ENCODE measurements at places on chromosomes 5 and 9.
A peak's percentile ranks its signal among the peaks of the same experiment; 100 is the strongest.

DNA sequence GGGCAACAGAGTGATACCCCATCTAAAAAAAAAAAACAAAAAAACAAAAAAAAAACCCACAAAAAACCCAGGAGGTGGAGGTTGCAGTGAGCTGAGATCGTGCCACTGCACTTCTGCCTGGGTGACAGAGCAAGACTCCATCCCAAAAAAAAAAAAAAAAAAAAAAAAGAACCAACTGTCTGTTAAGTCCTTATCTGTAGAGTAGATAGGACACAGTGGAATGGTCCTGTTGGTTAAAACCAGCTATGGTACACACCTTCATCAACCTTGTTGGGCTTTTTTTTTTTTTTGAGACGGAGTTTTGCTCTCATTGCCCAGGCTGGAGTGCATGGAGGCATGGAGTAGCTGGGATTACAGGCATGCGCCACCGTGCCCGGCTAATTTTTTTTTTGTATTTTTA, 12.2 kb downstream of the SLC25A25 start:
- no peak for DNase-seq

DNA sequence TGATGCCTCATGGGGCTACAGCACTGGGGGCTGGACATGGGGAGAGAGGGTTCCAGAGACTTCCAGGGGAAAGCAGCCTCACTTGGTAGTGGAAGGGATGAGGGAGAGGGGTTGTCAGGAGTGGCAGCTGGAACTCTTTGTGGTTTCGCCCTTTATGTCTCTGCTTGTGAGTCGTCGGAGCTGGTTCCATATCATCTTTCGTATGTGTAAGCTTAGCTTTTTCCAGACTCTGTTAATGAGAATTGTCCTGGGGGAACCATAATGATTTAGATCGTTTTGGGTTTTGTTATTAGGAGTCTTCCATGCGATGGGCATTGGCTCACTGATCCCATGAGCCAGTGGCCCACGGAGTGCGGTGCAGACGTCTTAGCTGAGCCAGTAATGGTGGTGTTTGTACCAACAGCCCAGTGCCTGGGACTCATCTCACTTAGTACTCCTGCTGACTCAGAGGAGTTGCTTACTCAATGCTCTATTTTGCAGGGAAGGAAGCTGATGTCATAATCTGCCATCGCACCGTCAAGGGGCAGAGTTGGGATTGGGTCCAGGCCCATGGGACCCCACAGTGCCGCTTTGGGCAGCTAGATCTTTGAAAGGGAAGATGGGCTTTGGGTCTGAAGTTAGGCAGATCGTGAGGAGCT, 48.5 kb downstream of the NEK6 start:
- no peak for DNase-seq

DNA sequence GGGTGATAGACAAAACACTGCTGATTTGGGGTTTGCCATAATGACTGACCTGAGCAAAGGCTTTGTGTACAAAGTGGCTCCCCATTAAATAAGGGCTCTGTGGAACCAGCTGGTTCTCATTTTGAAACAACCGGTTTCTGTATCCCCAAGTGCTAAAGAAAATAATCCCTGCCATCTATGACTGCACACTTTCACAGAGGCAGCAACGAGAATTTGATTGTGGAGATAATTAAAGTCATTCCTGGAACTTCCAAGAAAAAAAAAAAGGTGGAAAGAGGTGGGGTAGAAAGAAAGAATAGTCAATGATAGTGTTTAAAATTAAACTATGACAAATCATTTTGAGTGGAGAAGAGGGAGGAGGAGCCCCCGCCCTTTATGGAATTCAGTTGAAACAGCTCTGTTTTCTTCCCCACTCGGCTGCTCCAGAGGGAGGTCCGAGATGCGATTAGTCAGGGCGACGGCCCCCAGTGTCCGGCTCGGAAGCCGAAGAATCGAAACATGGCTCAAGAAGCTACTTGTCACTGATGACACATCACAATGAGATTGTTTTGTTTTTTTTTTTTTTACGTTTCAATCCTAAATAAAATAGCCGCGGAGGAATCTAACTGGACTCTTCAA, 38.4 kb downstream of the EBF1 start:
- no peak for DNase-seq

DNA sequence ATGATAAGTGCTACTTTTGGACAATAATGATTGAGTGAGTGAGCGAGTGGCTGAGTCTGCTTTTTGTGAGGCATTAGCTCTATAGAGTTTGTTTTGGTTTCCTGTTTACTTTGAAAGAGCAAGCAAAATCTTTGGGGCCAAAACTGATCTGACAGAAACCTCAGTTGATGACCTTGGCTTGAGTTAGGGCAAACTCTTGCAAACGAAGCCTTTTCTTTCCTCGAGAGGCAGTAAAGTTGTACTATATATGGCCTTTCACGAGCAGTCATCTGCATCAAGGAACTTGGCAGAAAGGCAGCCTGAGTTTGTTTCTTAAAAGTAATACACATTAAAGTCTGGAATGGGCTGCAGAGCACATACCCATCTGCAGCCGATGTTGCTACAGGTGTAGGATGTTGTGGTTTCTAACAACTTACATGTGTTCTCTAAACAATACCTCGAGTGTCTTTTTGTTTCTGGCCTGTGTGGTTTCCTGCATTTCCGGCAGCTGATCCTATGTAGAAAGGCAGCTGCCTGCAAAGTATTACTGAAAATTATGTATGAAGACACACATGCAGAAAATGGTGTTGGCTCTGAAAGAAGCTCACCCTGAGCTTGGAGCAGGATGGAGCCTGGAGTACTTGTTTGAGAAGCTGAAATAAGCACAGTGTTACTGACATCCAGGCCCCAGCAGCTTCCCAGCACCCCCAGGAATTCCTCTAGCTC, 60.8 kb downstream of the FOXD1 start:
- DNase-seq, result peak; percentile 25

- DNase-seq, result no peak
Observed at GRCh38 chr5:131630963-131631350, 4.1 kb downstream of the RAPGEF6 start.

DNA sequence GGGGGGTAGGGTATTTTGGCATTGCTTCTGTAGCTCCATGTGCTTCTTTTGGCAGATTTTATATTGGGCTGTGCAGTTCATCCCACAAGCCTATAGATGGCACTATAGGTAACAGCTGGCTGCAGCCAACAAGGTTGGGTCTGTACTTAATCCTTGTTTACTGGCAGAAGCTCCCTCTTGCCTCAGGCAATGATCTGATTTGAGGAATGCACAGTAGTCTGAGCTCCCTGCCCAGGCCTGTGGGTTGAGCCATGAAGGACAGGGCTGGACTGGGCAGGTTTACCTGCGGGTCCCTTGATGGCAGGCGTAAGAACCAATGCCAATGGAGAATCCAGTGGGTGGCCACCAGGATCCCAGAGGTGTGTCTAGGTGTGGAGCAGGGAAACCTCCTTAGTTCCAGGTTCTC, 11.7 kb upstream of the OR1J2 start:
- peak; percentile 11 for DNase-seq

DNA sequence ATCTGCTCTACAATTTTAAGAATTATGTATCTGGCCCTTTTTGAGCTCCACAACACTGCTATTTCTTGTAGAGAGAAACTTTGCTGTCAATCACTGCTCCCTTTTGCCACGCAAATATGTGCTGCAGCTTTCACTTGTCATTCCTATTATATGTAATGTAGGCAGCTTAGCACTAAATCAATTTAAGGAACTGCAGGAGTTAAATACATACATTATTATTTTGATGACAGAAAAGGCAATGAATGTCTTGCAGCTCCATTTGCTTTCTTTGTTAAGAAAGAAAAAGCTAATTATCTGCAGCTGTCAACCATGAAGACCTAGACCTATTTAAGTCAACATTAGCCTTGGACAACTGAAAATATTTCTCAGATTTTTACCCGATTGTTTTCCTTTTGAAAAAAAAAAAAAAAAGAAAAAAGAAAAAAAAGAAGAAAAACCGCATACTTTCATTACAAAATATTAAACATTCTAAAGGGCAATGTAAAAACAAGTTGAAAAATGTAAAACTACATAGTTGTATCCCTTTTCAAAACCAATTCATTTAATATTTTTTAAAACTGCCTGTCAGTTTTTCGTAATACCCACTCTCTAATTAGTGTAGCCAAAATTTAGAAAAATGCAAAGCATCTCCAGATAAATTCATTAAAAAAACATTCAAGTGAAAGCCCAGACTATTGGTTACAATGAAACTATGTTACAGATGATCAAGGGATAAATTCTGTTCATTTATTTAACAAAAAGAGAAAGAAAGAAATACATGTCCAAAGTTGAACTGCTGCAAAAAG, 57.2 kb downstream of the RFX3 start:
- DNase-seq, result no peak

GRCh38 chr9:28792716-28793115, 1219.4 kb upstream of the C9orf72 start:
- no peak for DNase-seq

- no peak for DNase-seq
Observed at GRCh38 chr5:178381921-178382695, 149.5 kb upstream of the PHYKPL start.

- peak; percentile 10 for DNase-seq
Observed at GRCh38 chr9:94623253-94623652, 16.1 kb downstream of the FBP1 start.

- DNase-seq, result no peak
Observed at GRCh38 chr5:56550227-56550626, 265.1 kb upstream of the MAP3K1 start.

DNA sequence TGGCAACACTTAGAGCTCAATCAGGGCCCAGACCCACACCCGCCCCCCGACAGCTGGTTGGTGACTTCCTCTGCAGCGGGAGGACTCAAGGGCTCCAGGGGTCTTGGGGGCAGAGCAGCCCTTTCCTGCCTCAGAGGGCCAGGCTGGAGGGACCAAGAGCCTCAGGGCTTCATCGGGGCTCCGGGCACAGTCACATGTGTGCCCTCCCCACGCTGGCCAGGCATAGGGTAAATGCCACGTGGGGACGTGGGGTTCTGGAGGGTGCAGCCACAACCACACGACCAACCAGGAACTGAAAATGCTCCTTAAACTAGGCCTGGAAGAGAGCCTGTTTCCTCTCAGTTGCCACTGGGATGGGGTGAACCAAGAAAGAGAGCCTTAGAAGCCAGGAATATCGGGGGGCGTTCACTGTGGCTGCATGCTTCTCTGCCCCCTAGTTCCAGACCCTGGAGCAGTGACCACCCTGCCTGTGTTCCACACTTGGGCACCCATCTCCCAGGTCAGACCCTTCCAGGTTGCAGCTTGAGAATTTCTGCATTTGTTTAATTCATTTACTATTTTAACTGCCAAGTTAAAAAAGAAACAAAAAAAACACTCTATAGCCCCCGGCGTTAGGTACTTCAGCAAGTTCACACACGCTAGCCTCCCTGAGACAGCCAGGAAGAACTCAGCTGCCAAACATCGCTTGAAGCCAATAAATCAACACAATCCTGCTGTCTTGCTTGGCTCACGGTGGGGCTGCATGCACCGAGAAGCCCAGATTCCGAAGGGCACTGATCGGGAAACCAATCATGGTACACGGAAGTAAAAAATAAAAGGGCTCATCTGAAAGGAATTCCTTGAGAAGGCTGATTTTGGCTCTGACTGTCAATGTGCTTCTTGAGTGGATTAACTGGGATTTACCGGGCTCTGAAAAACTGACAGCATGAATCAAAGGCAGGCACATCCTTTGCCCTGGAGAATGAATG, 56.1 kb upstream of the PHYKPL start:
- DNase-seq, result no peak

GRCh38 chr9:26687421-26687820, 205.2 kb downstream of the CAAP1 start:
- DNase-seq, result no peak

DNA sequence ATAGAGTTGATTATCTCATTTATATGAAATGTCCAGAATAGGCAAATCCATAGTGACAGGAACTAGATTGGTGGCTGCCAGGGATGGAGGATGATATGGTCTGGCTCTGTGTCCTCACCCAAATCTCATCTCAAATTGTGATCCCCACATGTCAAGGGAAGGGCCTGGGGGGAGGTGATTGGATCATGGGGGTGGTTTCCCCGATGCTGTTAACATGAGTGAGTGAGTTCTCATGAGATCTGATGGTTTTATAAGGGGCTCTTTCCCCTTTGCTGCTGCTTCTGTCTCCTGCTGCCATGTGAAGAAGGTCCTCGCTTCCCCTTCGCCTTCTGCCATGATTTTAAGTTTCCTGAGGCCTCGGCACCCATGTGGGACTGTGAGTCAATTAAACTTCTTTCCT, 21.4 kb downstream of the EEIG1 start:
- DNase-seq, result no peak

GRCh38 chr9:18490641-18491370, 16.9 kb downstream of the ADAMTSL1 start:
- DNase-seq, result no peak

DNA sequence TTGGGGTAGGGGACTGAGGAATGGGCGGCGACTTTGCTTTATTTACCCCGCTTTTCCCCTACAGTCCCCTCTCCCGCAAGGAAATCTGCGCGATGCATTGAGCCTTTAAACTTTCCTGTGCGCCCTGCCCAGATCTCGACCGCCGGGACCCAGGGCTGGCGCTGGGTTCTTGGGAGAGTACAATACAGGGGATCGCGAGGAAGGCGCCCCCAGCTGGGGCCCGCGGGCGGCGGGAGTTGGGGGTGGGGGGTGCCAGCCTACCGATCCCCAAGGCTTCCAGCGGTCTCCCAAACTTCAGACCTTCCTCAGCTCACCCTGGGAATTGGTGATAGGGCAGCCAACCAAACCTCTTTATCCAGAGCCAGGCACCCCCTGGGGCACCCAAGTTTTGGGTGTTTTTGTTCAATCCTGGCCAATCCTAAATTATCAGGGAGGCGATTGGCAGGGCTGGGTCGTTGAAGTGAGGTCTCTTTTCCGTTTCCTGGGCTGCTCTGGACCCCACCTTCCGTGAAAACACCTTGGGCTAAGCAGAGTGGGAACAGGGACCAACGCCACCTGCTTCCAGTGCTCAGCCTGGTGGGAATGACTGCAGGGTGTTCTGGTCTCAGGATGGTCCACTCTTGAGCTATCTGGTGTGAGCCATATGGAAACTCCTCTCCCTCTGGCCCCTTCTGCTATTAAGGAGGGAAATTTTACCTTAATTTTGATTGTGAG, 51.4 kb upstream of the DAB2IP start:
- no peak for DNase-seq

- DNase-seq, result no peak
Observed at GRCh38 chr9:96158147-96158546, 143.8 kb downstream of the HSD17B3 start.

- DNase-seq, result no peak
Observed at GRCh38 chr5:127096328-127096993, 23.2 kb upstream of the C5orf63 start.

DNA sequence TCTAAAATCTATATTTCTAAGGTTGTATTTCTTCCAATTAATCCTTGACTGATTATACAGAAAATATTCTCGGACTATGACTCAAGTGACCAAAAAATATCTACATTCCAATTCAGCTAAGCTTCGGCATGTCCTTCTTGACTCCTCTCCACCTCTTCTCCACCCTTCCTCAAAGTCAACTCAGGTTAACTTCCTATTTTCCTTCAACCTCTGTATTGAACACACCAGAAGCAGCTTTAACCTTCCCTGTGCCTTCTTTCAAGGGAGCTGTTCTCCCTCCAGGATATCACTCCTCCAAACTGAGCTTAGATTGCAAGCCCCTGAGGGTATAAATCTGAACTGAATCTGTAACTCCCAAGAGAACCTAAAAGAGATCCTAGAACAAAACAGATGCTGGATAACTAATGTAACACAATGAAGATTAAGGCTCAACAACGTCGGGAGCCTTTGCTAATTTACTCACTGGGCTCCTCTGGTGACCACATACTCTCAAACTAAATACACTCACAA, 1.1 kb downstream of the SLCO4C1 start:
- DNase-seq, result no peak

GRCh38 chr9:93154293-93154903, 20.3 kb upstream of the NINJ1 start:
- peak; percentile 32 for DNase-seq

- DNase-seq, result no peak
Observed at GRCh38 chr5:116861666-116862065, 287.0 kb upstream of the SEMA6A start.

GRCh38 chr9:86486891-86487837, 133.0 kb upstream of the TUT7 start:
- DNase-seq, result no peak

All from activated naive CD4-positive, alpha-beta T cell treated with Interleukin-2 at 50 U/mL for 16 hours (primary cell).